ENCODE measurements at places on chromosomes 16 and 17. TPM values are rescaled to one million over a fixed set of nuclear protein-coding genes. Genes with fewer than 3 reads are reported as not detected.

CTRL gene
- 0.72 TPM for total RNA-seq

TXNDC11 gene
- 18.9 TPM for total RNA-seq

CLCN7 gene
- total RNA-seq: 30.5 TPM

- no peak for DNase-seq
Measured at GRCh38 chr16:85387731-85388295, 225.3 kb upstream of the GSE1 start.

DNA sequence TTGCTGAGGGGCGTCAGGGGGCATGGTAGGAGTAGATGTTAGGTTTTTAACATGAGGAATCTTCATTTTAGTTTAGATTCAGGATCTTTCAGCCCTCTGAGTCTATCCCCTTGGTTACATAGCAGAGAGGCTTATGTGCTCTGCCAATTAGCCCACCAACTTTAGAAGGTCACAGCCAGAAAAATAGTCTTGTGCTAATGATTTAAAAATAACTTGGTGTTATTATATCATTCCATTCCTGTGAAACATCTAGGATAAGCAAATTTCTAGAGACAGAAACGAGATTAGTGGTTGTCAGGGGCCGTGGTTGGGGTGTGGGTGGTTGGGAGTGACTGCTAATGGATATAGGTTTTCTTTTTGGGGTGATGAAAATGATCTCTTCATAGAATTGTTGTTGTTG is 183.7 kb downstream of the SNX29 start:
- DNase-seq: no peak

DNA sequence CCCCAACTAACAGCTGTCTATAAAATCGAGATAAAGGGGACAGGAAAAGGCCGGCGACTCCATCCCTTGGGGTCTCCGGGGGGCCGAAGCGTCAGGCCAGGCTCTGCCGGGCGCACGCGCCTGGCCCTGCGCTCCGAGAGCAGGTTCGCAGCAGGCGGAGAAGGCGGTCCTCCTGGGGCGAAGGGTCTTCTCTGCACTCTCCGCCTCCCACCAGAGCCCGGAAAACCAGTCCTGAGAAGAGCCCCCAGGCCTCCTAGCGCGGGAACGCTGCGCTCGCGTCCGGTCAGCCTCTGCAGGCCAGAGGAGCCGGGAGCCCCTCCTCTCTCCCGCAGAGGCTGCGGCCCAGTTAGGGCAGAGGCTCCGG is 5.1 kb downstream of the FOXF1 start:
- no peak for DNase-seq

- no peak for DNase-seq
Measured at GRCh38 chr16:46843898-46844642, 13.1 kb upstream of the C16orf87 start.

GRCh38 chr16:85550953-85551924 is 61.9 kb upstream of the GSE1 start:
- DNase-seq: no peak

DNA sequence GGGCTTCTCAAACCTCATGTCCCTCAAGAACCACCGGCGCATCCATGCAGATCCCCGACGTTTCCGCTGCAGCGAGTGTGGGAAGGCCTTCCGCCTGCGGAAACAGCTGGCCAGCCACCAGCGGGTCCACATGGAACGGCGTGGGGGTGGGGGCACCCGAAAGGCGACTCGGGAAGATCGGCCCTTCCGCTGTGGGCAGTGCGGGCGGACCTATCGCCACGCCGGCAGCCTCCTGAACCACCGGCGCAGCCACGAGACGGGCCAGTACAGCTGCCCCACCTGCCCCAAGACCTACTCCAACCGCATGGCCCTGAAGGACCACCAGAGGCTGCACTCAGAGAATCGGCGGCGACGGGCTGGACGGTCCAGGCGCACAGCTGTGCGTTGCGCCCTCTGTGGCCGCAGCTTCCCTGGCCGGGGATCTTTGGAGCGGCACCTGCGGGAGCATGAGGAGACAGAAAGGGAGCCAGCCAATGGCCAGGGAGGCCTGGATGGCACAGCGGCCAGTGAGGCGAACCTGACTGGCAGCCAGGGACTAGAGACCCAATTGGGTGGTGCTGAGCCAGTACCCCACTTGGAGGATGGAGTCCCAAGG is 5.9 kb downstream of the ZNF646 start:
- no peak for DNase-seq

DNA sequence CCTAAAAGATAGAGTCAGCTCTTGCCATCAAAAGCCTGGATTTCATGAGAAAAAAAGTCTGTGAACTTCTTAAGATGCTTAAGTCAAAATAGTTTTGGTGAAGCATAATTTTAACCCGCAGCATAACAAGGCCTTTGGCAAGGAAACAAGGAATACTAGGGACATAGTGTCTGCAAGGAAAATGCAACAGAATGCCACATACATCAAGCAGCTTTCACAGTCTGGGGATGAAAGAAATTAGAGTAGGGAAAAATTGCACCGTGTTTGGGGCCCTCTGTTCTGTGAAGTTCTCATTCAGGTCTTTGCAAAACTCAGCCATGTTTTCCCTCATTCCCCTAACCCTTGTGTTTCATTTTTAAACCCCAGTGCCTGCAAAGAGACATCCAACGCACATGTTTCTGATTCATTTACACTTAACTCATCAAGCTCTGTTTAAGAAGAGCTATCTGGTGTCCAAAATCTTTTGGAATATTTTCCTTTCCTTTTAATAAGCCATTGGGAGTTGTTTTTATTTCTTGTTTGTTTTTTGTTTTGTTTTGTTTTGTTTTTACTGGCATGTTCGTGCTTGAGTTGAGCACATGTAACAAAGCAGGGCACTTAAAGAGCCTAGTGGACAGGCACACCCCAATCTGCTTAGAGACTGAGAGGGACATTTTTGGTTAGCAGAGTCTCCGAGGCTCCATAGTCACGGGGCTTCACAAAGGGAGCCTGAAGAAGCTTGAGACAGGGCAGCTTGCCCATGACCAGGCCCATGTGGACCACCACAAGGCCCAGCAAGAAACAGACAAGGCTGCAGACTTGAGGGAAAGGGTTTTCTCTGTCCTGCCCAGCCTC is 116.5 kb downstream of the ANKFN1 start:
- no peak for DNase-seq
